ENCODE measurements at places on chromosomes 1 and 21.

DNA sequence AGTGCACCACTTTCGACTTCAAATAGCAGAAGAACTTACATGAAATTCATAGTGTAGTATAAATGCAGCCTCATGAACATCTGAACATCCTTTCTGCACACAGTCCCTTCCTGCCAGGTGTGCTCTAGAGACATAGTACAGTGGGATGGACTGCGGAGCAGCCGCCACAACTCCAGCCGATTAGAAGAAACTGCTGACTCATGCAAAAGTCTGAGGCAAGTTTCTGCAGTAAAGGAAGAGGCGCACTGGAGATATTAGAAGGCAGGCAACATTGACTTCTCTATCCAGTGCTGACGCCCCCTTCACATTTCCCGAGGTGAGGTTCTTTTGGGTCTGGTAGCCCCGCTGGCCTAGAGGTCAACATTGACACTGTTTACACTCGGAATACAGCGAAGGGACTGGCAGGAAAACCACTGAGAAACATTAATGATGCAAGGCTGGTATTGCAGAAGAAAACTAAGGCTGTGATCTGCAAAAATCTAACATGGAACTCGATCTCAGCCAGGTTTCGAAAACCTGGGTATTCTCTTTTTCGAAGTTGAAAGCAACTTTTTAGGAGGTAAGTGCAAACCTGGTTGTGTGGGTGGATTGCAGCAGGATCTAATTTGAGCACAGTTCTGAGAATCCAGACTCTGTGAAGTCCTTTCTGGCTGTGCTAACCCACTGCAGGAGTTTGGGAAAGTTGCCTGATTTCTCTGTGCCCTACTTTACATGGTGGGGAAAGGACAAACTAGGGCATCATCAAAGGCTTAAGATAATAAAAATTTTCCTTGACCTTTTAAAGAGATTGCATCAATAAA is 90.7 kb downstream of the CDC7 start:
- no peak for DNase-seq

GRCh38 chr1:17289721-17290120 is 18.3 kb upstream of the PADI4 start:
- DNase-seq, result no peak

- DNase-seq, result no peak
Measured at GRCh38 chr1:48582408-48582807, 110.4 kb upstream of the SPATA6 start.

- DNase-seq, result no peak
Measured at GRCh38 chr1:114758256-114758832, 560 bp upstream of the CSDE1 start.

DNA sequence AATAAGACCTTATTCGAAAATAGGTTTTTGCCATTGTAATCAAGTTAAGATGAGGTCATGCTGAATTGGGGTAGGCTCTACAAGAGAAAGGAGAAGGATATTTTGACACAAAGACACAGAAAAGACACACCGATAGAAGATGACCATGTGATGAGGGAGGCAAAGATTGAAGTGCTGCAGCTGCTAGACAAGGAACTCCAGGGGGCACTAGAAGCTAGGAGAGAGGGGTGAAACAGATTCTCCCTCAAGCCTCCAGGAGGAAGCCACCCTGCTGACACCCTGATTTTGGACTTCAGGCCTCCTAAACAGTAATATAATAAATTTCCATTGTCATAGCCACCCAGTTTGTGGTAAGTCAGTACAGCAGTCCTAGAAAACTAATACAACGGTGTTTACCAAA is 506.8 kb upstream of the CAMK1G start:
- DNase-seq, result no peak

DNA sequence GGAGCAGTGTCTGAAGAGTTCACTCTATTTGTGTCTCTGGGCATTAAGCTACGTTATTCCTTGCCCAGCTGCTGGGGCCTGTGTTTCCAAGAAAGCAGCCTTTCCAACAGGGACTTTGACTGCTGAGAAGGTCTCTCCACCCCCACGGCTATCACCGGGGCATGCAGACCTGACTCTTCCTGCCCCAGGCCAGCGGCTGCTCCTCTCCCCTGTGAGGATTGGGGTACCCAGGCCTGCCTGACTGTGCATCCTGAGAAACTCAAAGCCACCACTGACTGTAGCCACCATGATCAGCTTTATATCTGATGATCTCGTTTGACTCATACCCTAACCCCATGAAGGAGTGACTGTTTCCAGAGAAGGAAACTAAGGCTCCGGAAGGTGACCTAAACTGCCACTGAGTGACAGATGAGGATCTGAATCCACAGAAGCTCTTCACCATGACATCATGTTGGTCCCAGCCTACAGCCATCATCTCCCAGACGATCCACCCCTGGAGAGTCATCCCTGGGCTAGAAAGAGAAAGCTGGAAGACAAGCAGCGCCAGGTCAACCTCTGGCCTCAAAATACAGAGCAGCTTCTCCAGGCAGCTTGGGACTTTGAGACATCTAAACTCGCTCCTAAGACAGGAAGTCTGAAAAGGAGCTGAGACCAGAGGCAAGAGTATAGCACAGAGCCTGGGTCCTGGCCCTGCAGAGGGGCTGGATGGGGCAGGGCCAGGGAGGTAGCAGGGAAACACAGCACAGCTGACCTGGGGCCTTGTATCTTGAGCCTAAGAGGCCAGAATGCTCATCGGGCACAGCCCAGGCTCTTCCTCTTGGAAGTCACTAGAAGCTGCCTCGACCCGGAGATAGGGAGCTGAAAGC is 244.0 kb upstream of the VAMP3 start:
- no peak for DNase-seq

GRCh38 chr1:18994381-18994780 is 37.9 kb upstream of the IFFO2 start:
- DNase-seq, result no peak

DNA sequence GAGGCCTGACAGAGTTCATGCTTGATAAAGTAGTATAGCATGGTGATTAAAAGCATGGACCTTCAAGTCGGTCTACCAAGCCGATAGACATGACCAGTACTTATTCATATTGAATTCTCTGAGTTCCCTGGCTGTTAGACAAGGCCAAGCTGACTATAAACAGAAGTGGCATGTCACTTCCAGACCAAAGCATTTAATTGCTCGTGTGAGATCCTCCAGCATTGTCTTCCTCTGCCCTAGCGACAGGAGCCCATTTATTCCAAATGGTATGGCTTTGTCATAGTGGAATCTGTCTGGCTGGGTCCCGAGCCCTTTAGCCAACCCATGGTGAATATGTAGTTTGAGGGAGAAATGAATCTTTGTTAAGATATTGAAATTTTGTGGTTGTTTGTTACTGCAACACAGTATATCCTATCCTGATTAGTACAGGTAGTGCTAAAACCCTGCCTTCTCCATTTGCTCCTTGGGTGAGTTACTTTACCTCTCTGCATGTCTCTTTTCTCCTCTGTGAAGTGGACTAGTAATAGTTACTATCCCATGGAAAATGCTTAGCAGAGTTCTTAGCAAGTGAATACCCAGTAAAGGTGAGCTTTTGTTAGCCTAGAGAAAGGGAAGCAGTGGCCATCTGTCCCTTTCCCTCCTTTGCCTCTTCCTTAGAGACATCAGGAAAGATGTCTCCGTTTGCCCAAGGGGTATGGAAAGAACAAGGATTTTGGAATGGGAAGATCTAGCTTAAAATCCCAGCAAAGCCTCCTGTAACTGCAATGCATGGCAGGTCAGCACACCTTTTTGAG is 77.6 kb upstream of the CD1D start:
- DNase-seq, result no peak

GRCh38 chr1:63824451-63824850 is 50.6 kb downstream of the ROR1 start:
- DNase-seq, result no peak

Data from substantia nigra (tissue), 51 donors.